ENCODE measurements at places on chromosomes 2 and 18. TPM values are rescaled to one million over a fixed set of nuclear protein-coding genes. Genes with fewer than 3 reads are reported as not detected.

GRCh38 chr2:66466433-66466832 is 31.5 kb downstream of the MEIS1 start:
- no peak for DNase-seq

- no peak for DNase-seq
These were observed 522.9 kb upstream of the FSHR start for GRCh38 chr2:49677227-49677626.

DNA sequence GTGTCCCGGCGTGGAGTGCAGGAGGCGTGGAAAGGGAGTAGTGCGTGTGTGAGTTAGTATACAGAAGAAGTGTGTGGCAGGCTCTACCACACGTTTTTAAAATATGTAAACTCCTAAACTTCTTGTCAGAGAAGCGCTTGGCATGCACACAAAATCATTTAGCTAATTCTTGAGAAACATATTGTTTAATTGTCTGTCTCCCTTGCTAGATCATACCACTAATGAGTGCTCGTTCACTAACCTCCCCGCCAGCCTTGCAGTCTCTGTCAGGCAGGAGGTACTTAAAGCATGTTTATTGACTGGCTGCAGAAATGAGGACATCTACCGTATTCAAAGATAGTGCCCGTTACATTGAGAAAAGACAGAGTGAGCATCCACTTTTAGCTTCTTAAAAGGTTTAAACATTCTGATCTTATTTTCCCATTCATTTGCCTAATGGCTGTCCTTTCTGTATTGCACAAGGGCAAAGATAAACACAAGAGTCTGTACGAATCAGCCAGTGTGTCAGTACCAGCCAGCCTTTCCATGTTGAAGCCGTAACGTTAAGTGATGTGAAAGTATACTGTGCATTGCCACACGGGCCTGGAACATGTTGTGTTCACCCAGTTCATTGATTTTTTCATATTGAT is 41.4 kb downstream of the TRAPPC12 start:
- no peak for DNase-seq

DNA sequence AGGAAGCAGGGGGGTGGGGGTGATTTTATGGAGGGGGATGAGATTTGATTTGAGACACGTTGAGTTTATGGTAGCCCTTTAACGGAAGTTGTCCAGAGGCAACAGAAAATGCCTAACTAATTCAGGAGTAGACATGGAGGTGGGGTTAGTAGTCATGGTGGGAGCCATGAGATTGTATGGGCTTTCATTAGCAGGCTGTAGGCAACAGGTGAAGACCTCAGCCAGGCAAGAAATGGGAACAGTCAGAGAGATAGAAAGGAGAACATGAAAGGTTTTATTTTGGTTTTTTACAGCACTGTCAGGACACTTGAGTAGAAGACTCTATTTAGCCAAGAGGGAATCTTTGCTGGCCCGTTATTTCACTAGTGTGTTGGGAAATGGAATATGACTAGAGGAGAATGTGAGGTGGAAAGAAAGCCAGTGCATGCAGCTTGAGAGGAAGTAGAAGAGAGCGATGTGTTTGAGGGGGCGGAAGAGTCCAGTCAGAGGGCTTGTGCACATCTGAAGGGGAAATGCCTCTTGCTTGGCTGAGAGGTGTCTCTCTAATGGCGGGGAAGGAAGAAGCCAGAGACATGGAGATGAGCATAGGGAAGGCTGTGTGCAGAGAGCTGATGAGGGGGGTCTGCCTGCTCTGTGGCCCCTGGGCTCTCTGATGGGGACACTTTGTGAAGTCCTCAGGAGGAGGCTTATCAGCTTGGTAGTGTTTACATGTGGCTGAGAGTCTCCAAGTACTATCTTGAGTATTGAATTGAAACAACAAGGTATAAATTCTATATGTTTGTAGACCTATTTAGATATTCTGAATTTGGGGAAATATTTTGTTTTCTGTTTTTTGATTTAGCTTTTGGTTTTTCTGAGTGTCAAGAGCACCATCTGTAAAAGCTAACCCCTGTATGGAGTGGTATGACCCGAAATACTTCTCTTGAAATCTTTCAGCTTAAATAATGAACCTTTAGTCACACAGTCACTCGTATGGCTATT is 66.9 kb upstream of the ITM2C start:
- DNase-seq = no peak

- no peak for DNase-seq
These were observed 236.8 kb downstream of the CAMKMT start for GRCh38 chr2:44598330-44599119.

DNA sequence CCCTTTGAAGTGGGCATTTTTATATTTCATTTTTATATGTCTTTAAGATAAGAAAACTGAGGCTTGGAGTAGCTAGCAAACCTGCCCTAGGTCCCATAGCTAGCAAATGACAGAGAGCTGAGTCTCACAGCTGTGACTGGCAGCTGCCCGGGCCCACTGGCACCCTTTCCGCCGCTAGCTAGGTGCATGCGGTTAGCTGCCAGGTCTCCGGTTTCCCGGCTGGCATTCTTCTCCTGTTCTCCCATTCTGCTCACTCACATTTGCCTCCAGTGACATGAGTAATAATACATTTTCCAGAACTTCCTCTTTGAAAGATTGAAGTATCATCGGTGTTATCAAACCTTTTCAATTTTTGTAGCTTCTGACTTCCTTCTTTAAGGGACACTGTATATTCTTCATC is 38.7 kb downstream of the MTCL1 start:
- no peak for DNase-seq

DNA sequence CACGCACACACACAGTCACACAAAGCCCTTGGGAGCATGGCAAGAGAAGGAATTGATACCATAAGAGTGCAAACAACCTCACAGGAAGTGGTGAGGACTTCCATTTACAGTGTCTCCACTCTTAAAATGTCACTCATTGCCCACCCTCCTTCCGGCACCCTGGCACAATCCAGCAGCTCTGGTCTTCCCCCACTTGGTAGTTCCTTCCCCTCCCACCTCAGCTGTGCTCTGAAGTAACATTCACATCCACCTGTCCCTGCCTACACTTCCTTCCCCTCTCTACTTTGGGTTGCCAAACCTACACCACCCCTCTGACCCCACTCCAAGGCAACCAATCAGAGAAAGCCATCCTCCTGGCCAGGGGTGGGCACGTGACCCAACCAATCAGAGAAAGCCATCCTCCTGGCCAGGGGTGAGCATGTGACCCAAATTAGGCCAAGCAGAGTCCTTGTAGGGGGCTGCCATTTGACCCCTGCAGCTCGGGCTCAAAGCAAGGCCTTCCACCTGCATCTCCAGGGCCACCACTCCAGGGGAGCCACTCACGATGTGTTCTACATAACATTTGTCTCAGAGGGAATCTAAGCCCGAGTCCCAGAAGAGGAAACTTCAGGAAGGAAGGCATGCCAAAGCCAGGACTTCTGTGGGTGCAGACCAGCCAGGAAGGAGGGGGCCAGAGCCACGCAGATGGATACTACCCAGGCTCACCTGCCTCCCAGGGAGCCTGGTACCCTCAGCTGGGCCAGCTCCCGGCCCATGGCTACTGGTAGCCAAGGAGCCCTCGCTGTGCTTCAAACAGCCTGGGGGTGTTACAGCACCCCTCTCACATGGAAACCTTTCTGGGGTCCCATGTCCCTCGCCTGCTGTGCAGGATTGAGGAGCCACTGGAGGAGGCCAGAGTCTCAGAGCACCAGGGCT is 21.2 kb downstream of the CYP26B1 start:
- DNase-seq = no peak

DNA sequence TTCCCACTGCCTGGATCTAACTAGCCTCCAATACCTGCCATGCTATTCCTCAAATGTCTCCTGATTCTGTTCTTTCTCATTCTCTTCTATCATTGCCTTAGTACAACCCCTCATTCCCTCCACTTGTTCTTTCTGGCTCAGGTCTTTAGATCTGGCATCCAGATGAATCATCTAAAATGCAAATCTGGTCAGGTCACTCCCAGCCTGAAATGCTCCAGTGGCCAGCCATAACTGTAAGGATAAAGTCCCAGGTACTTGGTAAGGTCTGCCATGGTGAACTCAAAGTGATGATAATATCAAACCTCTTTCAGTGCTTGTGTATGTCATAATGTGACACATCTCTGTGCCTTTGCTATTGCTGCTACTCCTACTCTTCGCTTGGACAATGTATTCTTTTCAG is 2.9 kb upstream of the SNRNP27 start:
- DNase-seq = no peak

DNA sequence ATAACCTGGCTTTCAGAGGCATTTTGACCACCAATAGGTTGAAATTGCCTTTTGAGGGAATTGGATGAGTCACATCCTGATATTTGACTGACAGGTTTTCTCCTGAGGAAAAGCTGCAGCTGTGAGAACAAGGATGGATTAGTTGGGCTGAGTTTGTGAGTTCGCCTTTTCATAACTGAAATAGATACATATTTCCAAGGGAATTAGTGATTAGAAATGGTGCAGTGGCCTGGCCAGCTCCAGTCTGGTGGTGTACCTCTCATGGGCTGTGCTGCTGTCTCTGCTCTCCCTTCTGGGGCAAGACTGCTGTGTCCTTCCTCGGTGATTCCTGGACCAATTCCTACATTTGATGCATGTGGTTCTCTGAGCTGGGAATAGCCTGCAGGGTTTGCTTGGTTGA is 341.3 kb downstream of the TSN start:
- no peak for DNase-seq

- DNase-seq = no peak
These were observed 306.2 kb upstream of the CXCR4 start for GRCh38 chr2:136424112-136424511.

DNA sequence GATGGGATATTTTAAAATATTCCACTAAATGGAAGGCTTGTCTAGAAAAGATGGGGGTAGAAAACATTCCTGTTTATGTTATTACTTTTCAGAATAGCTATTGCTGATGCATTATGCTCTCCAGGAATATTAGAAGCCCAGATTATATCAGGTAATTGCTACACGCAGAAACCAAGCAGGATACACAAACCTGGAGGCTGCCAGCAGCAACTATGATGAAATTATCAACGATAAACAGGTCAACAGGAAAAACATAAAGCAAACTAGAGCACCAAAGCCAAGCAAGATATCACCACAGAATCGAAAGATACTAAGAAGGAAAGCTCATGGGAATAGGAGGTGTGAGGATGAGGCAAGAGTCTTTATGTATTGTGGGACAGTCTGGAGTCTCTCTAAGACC is 113.2 kb upstream of the SPATS2L start:
- DNase-seq = no peak

- no peak for DNase-seq
These were observed 247.6 kb upstream of the TRIB2 start for GRCh38 chr2:12469141-12469561.

GRCh38 chr18:4524096-4524495 is 69.0 kb upstream of the DLGAP1 start:
- DNase-seq = no peak

GRCh38 chr2:238704471-238705225 is 143.2 kb upstream of the TWIST2 start:
- DNase-seq = no peak

EMX1 gene
- not detected for polyA plus RNA-seq

DYNAP gene
- not detected for polyA plus RNA-seq

CYS1 gene
- 16.4 TPM for polyA plus RNA-seq

OTOF gene
- not detected for polyA plus RNA-seq

UGT1A6 gene
- 0.33 TPM for polyA plus RNA-seq

POTEC gene
- polyA plus RNA-seq = not detected

CYP27C1 gene
- polyA plus RNA-seq = not detected
